AG04449 (cell line): ENCODE measurements at places on chromosomes 2 and 18.

- DNase-seq, result no peak
Measured at GRCh38 chr2:7084601-7085000, 167.4 kb downstream of the RNF144A start.

DNA sequence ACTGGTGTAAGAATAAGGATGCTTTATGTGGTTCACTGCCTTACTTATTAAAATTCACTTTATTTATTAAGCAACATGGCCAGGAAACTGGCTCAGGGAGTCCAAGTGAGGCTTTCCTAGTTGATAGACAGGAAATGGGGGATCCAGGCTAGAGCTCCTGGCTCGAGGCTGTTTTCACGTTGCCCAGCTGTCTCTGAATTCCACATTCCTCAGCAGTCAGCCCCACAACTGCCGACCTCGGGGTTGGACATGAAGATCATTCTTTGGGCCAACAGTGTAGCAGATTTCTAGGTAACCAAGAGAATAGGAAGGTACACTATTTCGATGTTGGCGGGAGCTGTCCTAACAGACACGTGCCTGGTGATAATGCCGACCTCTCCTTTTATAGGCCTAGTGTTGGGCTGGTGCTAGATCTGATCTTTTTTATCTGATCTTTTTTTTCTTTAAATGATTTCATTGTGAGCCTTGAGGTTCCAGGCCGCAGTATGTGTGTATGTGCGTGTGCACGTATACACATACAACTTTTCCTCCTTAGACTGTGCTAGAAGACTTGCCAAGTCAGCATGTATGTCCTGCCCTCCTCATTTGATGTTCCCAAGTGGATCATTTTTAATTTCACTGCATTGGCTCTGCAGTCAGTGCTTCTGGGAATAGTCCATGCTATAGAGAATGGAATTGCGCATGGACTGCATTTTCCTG is 103.5 kb downstream of the CABLES1 start:
- no peak for DNase-seq

- peak; percentile 67 for DNase-seq
Measured at GRCh38 chr2:224162122-224162521, 123.0 kb upstream of the SERPINE2 start.

GRCh38 chr2:128379021-128380015 is 60.6 kb upstream of the HS6ST1 start:
- DNase-seq, result no peak

DNA sequence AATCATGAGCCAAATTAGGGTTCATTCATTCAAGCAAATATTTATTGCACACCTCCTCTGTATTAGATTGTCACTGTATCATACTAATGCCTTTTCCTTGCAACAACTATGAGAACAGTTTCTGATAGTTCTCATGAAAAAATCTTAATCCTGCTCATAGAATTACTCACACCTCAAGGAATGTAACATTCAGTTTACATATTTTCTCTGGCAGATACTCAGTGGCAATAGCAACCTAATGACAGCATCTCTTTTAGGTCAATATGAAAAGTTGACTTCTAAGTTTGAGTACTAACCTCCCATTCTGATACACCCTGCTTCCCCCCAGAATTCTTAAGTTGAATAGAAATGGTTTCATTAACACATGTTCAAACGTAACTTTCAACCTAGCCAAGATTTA is 132.0 kb downstream of the VWC2L start:
- DNase-seq, result peak; percentile 10

- no peak for DNase-seq
Measured at GRCh38 chr2:64695721-64696261, 42.1 kb upstream of the SERTAD2 start.

- no peak for DNase-seq
Measured at GRCh38 chr2:28930205-28930604, 35.7 kb downstream of the WDR43 start.

- DNase-seq, result no peak
Measured at GRCh38 chr2:9020267-9020666, 16.8 kb upstream of the MBOAT2 start.

DNA sequence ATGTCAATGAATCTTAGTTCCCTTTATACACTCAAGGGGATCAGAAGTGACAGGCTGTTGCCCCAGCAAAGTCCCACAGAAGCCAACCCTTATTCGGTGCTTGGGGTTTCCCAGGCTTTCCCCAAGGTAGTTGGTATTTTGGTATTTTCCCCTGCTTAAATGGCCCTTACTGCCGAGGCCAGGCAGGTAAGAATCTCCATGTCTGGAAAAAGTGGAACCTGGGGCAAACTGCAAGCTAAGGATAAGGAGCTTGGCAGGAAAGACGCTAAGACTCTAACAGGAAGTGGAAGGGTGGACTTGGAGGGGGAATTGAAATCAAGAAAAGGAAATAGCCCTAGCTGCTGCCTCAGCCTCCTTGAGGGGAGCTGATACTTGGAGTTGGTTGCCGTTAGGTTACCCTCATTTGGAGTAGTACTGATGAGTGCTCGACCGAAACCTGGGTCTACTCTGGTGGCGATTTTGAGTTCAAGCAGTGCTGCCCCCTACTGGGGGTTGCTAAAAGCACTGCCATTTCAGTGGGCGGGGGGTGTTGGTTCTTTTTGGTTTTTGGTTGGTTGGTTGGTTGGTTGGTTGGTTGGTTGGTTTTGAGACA is 3.3 kb upstream of the GPBAR1 start:
- DNase-seq, result no peak

GRCh38 chr2:156483741-156484173 is 47.6 kb downstream of the GPD2 start:
- no peak for DNase-seq

GRCh38 chr18:68215931-68216330 is 499.0 kb downstream of the TMX3 start:
- DNase-seq, result peak; percentile 69

- DNase-seq, result no peak
Measured at GRCh38 chr2:15691586-15692310, 100.1 kb downstream of the DDX1 start.

DNA sequence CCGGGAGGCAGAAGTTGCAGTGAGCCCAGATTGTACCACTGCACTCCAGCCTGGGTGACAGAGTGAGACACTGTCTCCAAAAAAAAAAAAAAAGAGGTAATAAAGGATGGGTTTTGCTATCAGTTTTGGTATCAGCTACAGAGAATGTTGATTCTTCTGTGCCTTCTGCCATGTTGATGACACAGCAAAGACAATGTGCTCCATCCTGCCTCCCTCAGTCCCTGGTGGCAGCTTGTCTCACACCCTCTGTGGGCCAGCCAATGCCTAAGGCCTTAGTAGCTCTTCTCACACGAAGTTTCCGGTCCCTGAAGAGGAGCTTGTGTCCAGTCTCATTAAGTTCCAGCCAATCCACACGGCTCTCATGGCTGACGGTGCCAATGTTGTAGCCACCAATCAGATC is 17.6 kb downstream of the IFT172 start:
- DNase-seq, result no peak

- DNase-seq, result no peak
Measured at GRCh38 chr2:29239209-29239960, 124.2 kb downstream of the CLIP4 start.
